H54 (cell line): ENCODE measurements at places on chromosomes 2 and 18.

GRCh38 chr2:8149985-8150539 lies 531.8 kb upstream of the ID2 start:
- DNase-seq, result no peak

GRCh38 chr2:181554061-181554830 lies 97.1 kb downstream of the ITGA4 start:
- DNase-seq, result no peak

DNA sequence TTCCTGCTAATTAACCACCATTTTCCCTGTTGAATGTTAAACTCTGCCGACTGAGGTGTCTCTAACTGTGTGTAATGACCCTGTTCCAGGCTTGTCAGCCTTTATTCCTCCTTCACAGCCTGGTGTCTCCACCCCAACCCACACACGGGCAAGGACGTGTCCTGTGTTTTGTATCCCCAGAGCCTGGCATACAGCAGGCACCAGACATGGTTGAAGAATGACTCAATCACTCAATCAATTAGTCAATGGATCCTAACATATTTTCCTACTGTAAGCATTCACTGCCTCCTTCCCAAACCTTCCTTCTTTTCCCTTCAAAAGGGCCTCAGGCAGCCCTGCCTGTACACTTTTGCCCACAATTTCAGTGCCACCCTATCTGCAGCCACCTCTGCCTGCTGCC lies 2.7 kb upstream of the TNS1 start:
- no peak for DNase-seq

DNA sequence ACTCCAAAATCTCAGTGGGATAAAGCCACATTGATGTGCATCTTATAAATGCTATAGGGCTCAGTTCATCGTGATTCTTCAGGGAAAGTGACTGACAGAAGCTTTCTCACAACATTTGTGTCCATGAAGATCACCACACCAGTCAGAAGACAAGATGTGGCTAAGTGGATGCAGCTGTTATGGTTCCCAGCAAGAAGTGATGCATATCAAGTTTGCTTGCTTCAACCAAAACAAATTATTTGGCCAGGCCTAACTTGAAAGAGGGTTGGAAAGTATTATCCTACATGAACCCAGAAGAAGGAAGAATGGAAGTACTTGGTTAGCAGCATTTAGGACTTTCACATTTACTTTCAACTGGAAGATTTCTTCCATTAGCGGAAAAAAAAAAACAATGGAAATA lies 210.0 kb upstream of the ACVR2A start:
- DNase-seq, result no peak

DNA sequence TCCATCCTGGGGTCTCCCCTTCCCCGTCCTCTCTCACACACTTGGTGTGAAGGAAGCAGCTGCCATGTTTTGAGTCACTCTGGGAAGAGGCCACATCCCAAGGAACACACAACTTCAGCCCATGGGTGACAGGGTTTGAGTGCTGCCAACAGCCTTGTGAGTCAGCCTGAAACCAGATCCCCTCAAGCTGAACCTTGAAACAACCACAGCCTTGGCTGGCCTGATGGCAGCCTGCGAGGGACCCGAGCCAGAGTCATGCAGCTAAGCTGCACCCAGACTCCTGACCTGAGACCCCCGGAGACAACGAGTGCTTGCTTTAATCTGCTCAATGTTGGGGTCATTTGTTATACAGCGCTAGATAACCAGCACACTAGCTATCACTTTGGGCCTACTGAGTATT lies 19.3 kb upstream of the MC2R start:
- no peak for DNase-seq

- no peak for DNase-seq
Observed at GRCh38 chr2:123438251-123438650, 586.8 kb upstream of the CNTNAP5 start.

GRCh38 chr18:8450898-8451665 lies 158.2 kb upstream of the RAB12 start:
- no peak for DNase-seq

- no peak for DNase-seq
Observed at GRCh38 chr2:34570266-34570872, 971.3 kb upstream of the FAM98A start.

DNA sequence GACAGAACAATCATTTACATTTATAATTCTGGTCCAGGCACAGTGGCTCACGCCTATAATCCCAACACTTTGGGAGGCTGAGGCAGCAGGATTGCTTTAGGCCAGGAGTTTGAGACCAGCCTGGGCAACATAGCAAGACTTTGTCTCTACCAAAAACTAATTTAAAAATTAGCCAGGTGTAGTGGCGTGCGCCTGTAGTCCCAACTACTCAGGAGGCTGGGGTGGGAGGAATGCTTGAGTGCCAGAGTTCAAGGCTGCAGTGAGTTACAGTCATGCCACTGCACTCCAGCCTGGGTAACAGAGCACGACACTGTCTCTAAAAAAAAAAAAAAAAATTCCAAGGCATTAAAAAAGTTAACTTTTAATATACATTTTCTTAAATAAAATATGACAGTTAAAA lies 88.1 kb downstream of the PLEKHM3 start:
- no peak for DNase-seq

- DNase-seq, result no peak
Observed at GRCh38 chr18:8413751-8414150, 195.5 kb upstream of the RAB12 start.

- no peak for DNase-seq
Observed at GRCh38 chr18:11909591-11910026, 1.5 kb upstream of the MPPE1 start.

DNA sequence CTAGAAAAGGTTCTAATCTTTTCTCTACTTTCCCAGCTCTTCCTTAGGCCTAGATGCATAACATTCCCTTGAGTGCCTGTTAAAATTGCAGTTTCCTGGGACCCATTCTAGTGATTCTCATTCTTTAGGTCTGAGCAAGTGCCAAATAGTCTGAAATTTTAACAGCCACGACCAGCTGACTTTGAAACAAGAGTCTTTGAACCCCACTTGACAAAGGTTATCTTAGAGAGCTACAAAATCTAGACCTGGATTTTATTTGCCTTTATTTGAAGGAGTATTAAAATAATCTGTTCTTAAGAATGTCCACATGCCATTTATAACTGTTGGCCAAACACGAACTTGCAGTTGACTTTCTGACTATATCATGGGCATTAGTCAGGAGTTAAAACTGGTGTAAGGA lies 110.2 kb upstream of the LHCGR start:
- DNase-seq, result no peak

DNA sequence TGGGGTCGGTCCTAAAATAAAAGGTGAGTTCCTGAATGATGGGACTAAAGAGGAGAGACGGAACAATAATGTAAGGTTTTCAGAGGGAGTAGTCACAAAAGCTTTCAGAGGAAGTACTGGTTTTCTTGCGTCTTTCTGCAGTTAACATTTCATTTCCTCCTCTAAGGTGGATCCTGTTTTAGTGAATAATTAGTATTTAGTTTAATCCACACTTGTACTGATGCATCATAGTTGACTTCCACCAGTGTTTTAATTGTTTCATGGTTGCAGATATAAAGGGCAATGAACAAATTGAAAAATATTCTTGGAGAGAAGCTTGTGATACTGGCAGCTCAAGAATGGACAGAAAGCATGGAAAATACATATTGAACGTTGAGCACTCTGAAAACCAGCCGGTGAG lies at the start of gene DYNAP:
Gene DYNAP (plus strand): TSS at position 301 of the 400 bp plus-strand sequence. CDS start 38 bp downstream, at position 339.
- no peak for DNase-seq

GRCh38 chr18:688323-688722 lies 24.1 kb downstream of the ENOSF1 start:
- no peak for DNase-seq

GRCh38 chr2:26709323-26710110 lies 17.0 kb downstream of the KCNK3 start:
- DNase-seq, result no peak

GRCh38 chr2:147460155-147460554 lies 384.7 kb upstream of the ACVR2A start:
- no peak for DNase-seq

DNA sequence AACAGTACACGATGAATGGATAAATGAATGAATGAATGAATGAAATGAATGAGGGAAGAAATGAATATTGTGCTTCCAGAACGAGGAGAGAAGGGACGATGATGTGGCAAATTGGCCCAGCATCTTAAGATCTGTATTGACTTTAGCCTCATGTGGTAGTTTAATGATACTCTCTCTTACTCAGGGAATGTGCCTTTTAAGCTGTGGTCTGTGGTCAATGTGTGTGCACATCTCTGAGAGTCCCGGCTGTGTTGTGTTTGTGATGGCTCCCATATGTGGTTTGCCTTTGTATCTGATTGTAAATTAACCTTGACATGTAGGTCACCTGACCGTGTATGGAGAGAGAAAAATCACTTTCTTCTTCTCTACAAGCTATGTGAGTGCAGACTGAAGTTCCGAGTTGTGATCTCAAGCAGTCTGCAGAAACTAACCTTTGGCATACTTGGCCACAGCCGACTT lies 91.2 kb downstream of the NEDD4L start:
- peak; percentile 26 for DNase-seq

GRCh38 chr18:55515941-55516710 lies 71.9 kb downstream of the TCF4 start:
- DNase-seq, result no peak

DNA sequence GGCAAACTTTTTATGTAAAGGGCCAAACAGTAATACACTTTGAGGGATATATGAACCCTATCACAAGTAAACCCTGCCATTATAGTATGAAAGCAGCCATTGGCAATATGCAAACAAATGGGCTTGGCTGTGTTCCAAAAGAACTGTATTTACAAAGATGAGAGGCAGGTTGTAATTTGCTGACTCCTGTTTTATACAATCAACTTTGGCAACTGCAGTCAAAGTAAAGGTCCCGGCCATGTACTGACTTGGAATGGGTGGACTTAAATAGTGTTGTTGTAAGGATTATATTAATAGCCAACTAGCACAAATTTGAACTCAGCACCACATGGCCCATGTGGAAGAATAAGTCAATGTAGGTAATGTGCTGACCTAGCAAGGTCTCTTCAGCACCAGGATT lies 223.4 kb downstream of the WDPCP start:
- DNase-seq, result no peak

DNA sequence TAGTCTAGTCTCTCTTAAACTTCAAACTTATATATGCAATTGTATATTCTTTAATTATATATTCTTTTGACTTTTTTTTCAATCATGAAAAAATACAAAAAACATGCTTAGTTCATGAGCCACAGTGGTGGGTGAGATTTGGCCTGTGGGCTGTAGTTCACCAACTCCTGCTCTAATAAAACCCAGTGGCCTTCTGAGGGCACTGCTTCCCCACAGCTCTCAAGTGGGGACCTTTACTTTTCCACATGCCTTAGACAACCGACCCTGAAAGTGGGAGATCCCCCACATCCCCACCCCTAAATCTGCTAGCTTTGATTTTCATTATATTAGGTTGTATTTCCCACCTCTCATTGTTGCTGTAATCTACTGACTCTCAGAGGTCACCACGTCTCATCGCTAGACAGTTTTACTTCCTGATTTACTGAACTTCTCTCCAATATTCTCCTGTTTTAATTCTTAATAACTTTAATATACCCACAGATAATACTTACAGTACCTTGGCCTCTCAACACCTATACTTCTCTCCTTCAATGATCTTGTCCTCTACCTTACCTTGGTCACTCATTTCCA lies 57.3 kb downstream of the ROCK1 start:
- no peak for DNase-seq

GRCh38 chr2:65364986-65365733 lies 67.2 kb downstream of the SPRED2 start:
- DNase-seq, result no peak

GRCh38 chr2:184765112-184765895 lies 167.0 kb downstream of the ZNF804A start:
- no peak for DNase-seq

DNA sequence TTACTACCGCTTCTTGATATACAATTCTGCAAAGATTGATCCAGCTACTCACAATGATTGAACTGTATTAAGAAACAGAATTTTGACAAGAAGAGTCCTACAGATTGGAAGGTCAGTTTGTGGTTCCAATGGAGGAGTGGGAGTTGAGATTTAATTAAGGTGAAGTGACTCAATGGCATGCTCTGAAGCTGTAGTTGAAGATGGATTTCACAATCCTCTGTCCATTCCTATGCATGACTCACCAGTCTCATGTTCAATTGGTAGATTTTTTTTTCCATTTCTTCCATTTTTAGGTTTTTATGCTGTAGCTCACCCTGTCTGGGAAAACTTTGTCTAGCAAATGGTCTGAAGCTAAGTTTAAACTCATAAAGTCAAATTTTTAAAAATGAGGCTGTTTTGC lies 83.3 kb downstream of the DPP4 start:
- peak; percentile 16 for DNase-seq

GRCh38 chr2:216885117-216885553 lies 25.3 kb upstream of the TNP1 start:
- no peak for DNase-seq

- no peak for DNase-seq
Observed at GRCh38 chr18:55738483-55739114, 150.6 kb upstream of the TCF4 start.

GRCh38 chr18:58727776-58728500 lies 56.7 kb downstream of the MALT1 start:
- no peak for DNase-seq

- DNase-seq, result no peak
Observed at GRCh38 chr2:200962811-200963123, 693 bp downstream of the ORC2 start.

DNA sequence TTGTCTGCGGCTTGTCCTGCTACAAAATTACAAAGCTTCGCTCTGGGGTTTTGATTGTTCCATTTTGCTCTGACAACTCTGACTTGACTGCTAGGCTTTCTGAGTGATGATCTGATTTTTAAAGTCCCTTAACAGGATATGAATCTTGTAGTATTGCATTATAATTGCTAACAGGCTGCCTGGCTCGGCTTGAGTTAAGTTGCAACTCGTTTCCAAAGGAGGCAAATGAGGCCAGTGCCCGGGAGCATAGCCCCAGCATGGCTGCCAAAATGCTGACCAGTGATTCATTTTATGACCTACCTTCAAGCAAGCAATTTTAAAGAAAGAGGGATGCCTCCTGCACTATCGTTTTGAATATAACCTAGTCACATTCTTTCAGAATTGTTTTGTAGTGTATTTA lies 135.4 kb downstream of the COL6A3 start:
- no peak for DNase-seq

- no peak for DNase-seq
Observed at GRCh38 chr2:106701203-106702022, 184.6 kb downstream of the ST6GAL2 start.

GRCh38 chr18:50719471-50720324 lies 100.1 kb downstream of the MRO start:
- DNase-seq, result no peak

DNA sequence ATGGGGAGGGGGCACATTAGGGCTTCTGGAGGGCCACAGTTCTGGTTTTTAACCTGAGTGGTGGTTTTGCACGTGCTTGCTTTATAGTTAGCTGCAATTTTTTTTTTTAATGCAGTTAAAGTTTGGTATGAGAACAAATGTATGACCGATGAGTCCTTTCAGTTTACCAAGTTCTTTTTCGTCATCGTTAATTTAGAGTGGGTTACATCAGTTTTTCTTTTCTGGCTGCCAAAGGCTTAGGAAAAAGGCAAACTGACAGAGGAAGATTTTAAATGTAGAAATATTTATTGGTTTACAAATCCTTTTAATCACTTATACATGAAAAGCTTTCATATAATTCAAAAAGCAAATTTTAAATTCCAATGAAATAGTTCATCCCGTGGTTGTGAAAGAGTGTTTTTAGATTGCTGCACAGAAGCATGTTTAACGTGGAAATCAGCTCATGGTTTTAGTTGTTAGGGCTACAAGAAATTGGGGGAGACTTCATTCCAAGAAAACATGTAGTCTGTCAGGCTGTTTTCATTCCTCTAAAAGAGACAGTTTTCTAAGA lies 82.9 kb downstream of the MSH2 start:
- no peak for DNase-seq
